ENCODE measurements at places on chromosomes 1 and 21.

GRCh38 chr1:151425103-151425502 lies 25.7 kb downstream of the PSMB4 start:
- DNase-seq = no peak
- H3K27me3 ChIP-seq = no peaks in the 10 kb centered on the region
- peaks cover 26% of the 10 kb centered on the region for H3K36me3 ChIP-seq
- H3K27ac ChIP-seq = no peak overlapping the region

- H3K27ac ChIP-seq = no peak overlapping the region
- H3K27me3 ChIP-seq = no peaks in the 10 kb centered on the region
- DNase-seq = no peak
Measured at GRCh38 chr21:39484711-39485276, 33.0 kb downstream of the SH3BGR start.

DNA sequence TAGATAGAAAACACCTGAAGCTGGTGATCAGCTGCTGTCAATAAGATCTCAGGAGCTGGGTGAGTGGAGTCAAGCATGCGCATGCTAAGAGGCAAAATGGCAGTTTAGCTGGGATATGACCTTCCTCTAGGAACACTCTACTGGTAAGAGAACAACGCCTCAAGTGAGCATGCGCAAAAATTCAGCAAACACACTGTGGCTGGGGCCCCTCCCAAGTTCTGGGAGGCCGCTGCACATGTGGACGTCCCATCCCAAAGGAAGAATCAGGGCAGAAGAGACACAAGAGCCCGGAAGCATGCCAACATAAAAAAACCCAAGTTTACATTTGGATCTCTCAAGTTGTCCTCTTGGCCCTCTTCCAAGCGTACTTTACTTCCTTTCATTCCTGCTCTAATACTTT lies 126.3 kb upstream of the F3 start:
- no peaks in the 10 kb centered on the region for H3K36me3 ChIP-seq
- DNase-seq = no peak
- H3K4me3 ChIP-seq = no peak overlapping the region
- no peak overlapping the region for H3K27ac ChIP-seq
- H3K4me1 ChIP-seq = peaks cover 36% of the 10 kb centered on the region

DNA sequence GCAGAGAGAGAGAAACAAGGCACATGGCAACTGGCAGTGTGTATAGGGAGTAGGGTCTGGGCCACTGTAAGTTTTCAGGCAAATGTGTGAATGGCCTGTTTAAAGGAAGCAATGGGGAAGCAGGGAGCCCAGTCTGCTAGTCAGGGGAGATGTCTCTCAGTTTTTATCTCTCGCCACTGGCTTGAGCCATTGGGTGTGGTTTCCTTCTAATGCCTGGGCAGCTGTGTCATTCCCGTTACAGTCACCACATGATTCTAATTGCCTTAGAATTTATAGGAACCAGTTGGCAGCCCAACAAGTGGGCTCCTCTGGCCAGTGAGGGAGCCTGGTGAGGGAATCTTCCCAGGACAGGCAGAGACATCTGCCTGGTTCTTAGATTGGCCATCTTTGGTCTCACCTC lies 182.4 kb downstream of the DISC1 start:
- H3K27me3 ChIP-seq = no peaks in the 10 kb centered on the region
- peaks cover 3% of the 10 kb centered on the region for H3K4me1 ChIP-seq
- H3K36me3 ChIP-seq = peaks cover 11% of the 10 kb centered on the region
- H3K4me3 ChIP-seq = no peak overlapping the region
- peak overlapping the region; percentile 31 for H3K27ac ChIP-seq

DNA sequence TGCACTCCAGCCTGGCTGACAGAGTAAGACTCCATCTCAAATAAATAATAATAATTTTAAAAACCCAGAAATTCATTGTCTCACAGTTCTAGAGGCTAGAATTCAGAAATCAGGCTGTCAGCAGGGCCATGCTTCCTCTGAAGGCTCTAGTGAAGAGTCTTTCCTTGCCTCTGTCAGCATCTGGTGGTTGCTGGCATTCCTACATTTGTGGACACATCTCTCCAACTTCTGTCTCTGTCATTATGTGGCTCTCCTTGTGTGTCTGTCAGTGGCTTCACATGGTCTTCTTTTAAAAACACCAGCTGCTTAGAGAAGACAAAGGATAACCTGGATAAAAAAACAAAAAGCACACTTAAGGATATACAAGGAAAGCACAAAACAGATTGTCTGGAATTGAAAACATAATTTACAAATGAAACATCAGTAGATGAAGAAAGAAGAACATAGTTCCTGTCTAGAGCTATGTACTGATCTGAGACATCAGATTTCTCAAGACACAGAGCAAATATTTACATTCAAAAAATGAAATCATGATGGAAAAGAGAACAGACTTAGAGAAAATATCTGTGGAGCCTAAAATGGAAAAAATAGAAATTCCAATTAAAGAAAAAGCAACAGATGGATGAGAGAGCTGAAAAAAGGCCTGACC lies 32.7 kb upstream of the ASB17 start:
- no peaks in the 10 kb centered on the region for H3K4me1 ChIP-seq
- no peak overlapping the region for H3K4me3 ChIP-seq
- H3K27me3 ChIP-seq = no peaks in the 10 kb centered on the region
- no peak overlapping the region for H3K27ac ChIP-seq
- no peaks in the 10 kb centered on the region for H3K36me3 ChIP-seq

DNA sequence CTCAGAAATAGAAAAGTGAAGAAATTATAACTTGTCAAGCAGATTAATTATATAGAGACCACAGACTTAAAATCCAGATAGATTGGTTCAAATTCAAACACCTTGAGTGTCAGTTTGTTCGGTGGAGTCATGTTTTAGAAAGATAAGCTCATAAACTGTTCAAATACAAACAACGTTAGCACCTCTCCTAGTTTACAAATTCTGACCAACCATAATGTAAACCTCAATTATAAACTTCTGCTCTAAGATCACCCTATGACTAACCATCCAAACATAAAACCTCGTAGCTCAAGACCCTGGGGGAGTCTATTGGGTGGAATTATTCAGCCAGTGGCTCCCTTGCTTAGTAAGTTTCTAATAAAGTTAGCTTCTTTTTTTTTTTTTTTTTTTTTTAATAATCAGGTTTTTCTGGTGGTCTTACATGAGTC lies 12.4 kb downstream of the CBR1 start:
- H3K27me3 ChIP-seq = peaks cover 3% of the 10 kb centered on the region
- H3K36me3 ChIP-seq = no peaks in the 10 kb centered on the region
- H3K27ac ChIP-seq = no peak overlapping the region
- no peaks in the 10 kb centered on the region for H3K4me1 ChIP-seq
- no peak for DNase-seq

GRCh38 chr21:38950435-38951094 lies 144.8 kb downstream of the ETS2 start:
- H3K4me3 ChIP-seq = no peak overlapping the region
- H3K27me3 ChIP-seq = peaks cover 7% of the 10 kb centered on the region
- peaks cover 8% of the 10 kb centered on the region for H3K4me1 ChIP-seq

GRCh38 chr1:64745181-64745985 lies 508 bp downstream of the RAVER2 start:
- H3K4me3 ChIP-seq = peak overlapping the region; percentile 98
- peak; percentile 4 for DNase-seq
- H3K27me3 ChIP-seq = peaks cover 8% of the 10 kb centered on the region
- peaks cover 24% of the 10 kb centered on the region for H3K4me1 ChIP-seq

GRCh38 chr21:34946916-34947534 lies 102.1 kb downstream of the RUNX1 start:
- no peaks in the 10 kb centered on the region for H3K36me3 ChIP-seq
- H3K4me3 ChIP-seq = no peak overlapping the region
- no peak for DNase-seq
- no peaks in the 10 kb centered on the region for H3K27me3 ChIP-seq
- no peak overlapping the region for H3K27ac ChIP-seq

GRCh38 chr1:117598489-117598888 lies 7.4 kb upstream of the TENT5C start:
- H3K27me3 ChIP-seq = peaks cover 29% of the 10 kb centered on the region
- no peak overlapping the region for H3K27ac ChIP-seq
- DNase-seq = no peak
- H3K4me1 ChIP-seq = peaks cover 5% of the 10 kb centered on the region
- H3K4me3 ChIP-seq = no peak overlapping the region

- DNase-seq = no peak
- H3K4me3 ChIP-seq = no peak overlapping the region
- no peaks in the 10 kb centered on the region for H3K4me1 ChIP-seq
- H3K27me3 ChIP-seq = no peaks in the 10 kb centered on the region
Measured at GRCh38 chr1:16727190-16728111, 12.9 kb upstream of the RNU1-4 start.

DNA sequence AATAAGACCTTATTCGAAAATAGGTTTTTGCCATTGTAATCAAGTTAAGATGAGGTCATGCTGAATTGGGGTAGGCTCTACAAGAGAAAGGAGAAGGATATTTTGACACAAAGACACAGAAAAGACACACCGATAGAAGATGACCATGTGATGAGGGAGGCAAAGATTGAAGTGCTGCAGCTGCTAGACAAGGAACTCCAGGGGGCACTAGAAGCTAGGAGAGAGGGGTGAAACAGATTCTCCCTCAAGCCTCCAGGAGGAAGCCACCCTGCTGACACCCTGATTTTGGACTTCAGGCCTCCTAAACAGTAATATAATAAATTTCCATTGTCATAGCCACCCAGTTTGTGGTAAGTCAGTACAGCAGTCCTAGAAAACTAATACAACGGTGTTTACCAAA lies 506.8 kb upstream of the CAMK1G start:
- no peak for DNase-seq
- H3K36me3 ChIP-seq = no peaks in the 10 kb centered on the region
- H3K27me3 ChIP-seq = no peaks in the 10 kb centered on the region
- no peak overlapping the region for H3K27ac ChIP-seq
